ENCODE measurements at places on chromosomes 3 and 15.
A peak's percentile ranks its signal among the peaks of the same experiment; 100 is the strongest.

- peak; percentile 70 for DNase-seq
Measured at GRCh38 chr15:64046421-64047153, at the start of gene DAPK2. DAPK2 (minus strand) TSS chr15:64046485; CDS start chr15:64040261, 6,224 bp downstream.

- no peak for DNase-seq
Measured at GRCh38 chr3:124149081-124149480, 157.2 kb upstream of the ROPN1 start.

DNA sequence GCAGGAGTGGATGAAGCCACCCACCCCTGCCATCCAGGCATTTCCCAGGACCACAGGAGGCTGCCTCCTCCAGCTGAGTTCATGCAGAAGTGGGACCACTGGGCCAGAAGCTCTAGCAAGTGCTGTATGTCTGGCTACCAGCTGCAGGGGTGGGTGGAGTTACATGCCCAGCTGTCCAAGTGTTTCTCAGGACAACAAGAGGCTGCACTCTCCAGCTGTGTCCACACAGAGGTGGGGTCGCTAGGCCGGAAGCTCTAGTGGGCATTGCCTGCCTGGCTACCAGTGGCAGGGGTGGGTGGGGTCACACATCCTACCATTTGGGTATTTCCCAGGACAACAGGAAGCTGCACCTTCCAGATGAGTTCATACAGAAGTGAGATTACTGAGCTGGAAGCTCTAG, 234.0 kb upstream of the PPP2R3A start:
- no peak for DNase-seq

DNA sequence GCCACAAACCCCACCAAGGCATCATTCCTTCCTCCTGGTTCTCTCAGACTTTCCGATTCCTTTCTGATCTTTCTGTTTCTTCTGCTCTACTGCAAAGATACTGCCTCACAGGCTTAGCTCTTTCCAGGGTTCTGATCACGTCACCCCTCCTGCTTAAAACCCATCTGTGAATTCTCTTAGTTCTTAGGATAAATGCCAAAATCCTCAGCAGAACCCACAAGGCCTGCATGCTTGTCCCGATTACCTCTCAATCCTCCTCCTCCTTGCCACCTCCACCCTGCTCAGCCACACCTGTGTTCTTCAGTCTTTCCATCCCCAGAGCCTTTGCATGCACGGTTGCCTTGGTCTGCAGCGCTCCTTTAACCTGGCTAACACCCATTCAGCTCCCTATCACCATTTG, 84.0 kb downstream of the SRGAP3 start:
- no peak for DNase-seq

GRCh38 chr15:63531586-63531985, 27.2 kb downstream of the USP3 start:
- DNase-seq = no peak

DNA sequence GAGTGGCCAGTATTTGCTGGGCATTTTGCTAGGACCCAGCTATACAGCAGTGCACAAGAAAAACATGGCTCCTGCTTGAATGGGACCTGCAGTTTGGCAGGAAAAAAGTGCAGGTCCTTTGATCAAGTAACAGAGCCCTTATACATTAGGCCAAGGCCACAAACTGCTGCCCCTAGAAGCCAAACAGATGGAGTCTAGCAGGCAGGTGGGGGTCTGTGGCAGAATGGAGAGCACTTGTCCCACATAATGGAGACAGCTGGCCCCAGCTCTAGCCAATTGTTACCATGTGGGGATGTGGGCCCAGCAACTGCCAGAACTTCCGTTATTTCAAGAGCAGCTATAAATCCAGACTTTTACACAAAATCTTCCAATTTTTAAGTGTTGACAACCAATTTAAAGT, 79.3 kb downstream of the SHQ1 start:
- peak; percentile 40 for DNase-seq

DNA sequence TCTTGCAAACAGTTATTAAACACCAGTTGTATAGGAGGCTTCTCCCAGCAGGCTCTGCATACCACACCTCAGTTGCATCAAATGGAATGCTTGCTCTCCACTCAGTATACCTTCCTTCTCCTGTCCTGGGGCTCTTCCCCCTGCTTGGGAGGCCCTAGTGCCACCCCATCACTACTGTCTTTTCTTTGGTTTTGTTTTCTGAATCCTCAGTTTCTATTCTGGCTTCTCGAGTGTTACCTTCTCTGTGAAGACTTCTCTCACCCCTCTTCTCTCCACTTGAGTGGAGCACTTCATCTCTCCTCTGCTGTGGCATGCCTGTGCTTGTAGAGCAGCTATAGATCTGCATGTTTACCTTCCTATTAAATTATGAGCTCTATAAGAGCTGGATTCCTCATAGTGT, 75.7 kb upstream of the TPRG1 start:
- DNase-seq = no peak

DNA sequence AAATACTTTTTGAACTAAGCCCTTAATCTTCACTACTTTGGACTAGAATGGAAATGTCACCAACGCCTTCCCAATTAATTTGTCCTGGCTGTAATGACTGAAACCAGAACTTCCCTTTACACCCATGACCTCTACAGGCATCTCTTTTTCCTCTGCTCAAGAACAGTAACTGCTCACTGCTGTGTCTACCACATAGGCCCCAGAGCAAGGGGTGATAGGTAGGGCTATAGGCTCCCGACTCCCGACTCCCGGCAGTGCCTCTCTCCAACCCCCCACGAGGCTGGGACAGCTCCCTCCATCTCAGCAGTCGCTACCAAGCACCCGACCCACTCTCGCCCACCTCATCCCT, 384 bp upstream of the LEKR1 start:
- DNase-seq = no peak

- no peak for DNase-seq
Measured at GRCh38 chr3:71568207-71568606, 15.3 kb downstream of the FOXP1 start.

DNA sequence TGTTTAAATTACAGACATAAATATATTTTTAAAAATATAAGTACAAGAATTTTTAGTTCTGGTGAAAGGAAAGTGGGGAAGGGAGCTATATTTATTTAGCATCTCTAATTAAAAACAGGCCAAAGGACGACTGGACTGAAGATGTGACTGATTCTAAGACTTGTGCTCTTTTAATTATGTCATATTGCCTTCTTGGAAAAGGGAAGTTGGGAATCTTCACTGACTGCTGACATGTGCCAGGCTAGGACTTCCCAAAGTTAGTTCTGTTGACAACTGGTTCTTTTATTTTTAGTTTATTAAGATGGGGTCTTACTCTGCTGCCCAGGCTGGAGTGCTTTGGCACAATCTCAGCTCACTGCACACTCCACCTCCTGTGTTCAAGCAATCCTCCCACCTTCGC, 13.5 kb downstream of the CNOT10 start:
- no peak for DNase-seq

Measured in eye (tissue), 1 donor.